Nucleus accumbens (tissue), 56 donors: ENCODE measurements at places on chromosomes 2 and 18.
A peak's percentile ranks its signal among the peaks of the same experiment; 100 is the strongest.

DNA sequence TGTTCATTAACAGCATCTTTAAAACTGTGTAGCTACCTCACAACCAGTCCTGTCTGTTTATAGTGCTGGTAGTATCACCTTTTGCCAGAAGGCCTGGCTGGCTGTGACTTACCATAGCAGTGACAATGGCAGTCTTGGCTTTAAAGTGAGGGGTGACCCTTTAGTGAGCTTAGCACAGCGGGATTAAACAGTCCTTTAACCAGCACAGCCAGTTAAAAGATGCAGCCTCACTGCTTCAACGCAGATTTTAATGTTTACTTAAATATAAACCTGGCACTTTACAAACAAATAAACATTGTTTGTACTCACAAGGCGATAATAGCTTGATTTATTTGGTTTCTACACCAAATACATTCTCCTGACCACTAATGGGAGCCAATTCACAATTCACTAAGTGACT is 7.0 kb downstream of the RRM2 start:
- DNase-seq, result no peak

DNA sequence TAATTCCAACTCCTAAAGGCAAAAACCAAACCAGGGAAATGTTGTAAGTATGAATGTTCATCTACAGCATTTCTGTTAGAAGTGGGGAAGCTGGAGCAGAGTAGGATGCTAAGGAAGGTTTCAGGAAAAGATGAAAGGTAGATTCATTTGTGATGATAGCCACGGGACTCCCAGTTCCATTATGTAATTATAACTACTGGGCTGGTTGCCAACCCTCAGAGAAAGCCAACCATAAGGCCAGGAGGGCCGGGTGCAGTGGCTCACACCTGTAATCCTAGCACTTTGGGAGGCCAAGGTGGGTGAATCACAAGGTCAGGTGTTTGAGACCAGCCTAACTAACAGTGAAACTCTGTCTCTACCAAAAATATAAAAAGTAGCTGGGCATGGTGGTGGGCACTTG is 288.9 kb upstream of the ETAA1 start:
- no peak for DNase-seq

GRCh38 chr18:68826121-68826520 is 28.2 kb downstream of the CCDC102B start:
- DNase-seq, result no peak

DNA sequence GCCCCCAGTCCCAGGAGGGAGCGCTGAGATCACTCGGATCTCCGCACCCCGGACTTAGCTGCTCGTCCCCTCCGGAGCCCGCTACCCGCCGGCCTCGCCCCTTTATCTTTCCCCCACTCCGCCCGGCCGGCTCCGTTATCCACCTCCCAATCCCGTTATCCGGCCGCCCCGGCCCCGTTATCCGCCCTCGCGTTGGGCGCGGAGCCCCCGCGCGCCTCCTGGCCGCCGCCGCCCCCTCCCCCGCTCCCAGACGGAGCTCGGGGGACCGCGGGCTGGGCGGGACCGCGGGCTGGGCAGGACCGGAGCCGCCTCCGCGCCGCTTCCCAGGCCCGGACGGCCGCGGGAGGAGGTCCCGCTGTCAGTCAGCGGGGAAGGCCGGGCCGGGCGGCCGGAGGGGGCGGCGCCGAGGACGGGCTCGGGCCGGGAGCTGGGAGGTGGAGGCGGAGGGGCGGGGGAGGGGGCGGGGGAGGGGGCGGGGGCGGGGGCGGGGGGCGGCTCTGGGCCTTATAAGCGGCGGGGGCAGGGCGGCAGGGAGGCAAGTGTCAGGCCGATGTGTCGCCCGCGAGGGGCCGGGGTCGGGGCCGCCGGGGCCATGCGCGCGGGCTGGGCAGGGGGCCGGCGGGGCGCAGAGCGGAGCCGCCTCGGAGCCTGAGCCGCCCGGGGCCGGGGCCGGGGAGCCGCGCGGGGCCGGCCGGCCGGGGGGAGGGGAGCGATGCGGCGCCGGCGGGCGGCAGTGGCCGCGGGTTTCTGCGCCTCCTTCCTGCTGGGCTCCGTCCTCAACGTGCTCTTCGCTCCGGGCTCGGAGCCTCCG is at the start of gene PKDCC:
Gene PKDCC, plus strand, starts transcription at position 534 of the 811 bp plus-strand sequence. Its CDS starts 179 bp downstream, at position 713.
- peak; percentile 54 for DNase-seq
